Cortex of kidney (tissue), 1 donor: ENCODE measurements at places on chromosomes 7 and 10.

- DNase-seq = no peak
These were observed 76.1 kb upstream of the ZEB1 start for GRCh38 chr10:31242902-31243301.

DNA sequence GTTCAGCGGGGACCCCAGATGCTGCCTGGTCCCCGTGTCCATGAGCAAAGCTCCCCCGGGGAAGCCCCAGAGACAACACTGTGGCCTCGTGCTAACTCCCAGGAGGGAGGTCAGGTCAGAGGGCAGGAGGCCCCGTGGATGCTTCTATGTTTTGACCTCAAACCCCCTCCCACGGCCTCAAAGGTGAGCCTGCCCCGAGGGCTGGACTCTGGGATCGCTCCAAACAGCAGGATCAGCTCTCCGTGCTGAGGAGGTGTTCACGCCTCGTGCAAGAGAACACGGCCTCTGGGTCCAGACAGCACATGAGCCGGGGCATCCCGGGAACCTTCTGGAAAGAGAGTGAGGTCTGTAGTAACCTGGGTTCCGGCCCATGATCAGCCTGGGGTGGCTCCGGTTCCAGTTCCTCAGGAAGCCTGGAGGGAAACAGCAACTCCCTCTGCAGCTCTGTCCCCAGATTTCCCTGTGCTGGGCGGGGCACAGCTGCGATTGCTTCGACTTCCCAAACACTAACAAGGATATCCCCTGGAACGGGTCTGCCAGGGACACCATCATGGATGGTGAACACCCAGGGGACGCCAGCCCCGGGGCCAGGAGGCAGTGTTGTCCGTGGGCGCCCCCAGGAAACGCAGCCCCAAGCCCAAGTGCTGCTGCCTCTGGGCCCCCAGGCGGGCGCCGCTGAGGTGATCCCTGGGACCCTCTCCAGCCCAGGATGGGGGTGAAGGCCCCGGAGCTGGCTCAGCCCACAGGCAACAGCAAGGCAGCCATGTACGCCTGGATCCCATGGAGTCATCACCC is 18.0 kb upstream of the INPP5A start:
- DNase-seq = no peak

- DNase-seq = no peak
These were observed 89.1 kb upstream of the NANOS1 start for GRCh38 chr10:118940386-118940785.

DNA sequence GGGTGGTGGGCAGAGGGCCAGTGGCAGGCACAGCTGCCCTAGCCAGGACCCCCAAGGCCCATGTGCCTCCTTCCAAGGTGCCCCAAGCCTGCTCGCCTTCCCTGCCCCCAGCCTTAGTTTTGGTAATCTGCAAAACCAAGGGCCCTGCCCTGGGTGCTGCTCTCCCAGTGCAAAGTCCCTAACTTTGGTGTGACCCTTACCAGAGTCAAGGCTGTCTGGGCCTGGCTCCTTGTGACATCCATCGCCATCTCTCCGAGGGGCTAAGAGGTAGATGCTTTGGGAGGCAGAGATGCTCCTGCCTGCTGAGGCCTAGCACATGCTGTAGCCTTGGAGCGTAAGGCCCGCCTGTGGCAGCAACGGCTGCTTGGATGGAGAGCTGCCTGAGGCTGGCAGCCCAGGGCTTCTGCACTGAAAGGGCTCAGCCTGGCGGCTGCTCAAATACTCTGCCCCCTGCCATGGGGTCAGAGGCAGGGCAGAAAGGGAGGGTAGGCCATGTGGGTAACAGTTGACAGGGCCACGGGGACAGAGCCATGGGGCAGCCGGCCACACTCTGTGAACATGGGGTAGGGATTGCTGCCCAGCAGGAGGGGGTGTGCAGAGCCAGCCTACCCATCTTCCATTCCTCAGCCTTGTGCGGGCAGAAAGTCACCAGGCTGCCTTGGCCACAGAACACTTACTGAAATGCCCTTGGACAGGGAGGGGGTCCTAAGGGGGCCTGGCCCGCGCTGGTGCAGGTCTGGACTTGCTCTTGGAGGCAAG is 17.9 kb upstream of the MYL7 start:
- DNase-seq = no peak

DNA sequence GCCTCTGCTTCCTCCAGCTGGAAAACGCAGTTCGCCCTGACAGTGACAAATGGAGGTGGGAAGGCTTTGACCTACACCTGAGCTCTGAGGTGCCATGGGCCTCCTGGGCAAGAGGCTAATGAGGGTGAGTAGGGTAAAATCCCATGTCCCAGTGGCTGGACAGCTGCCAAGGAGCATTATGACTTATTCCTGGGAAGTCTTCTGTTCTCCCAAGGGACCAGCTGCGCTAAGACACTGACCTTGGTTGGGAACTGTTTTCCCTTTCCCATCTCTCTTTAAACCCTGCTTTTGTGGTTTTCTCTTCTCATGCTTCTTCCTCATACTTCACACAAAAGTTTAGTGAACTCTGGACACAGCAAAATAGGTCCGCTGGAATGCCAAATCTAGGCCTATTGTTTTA is 72.6 kb downstream of the COPG2 start:
- DNase-seq = no peak

DNA sequence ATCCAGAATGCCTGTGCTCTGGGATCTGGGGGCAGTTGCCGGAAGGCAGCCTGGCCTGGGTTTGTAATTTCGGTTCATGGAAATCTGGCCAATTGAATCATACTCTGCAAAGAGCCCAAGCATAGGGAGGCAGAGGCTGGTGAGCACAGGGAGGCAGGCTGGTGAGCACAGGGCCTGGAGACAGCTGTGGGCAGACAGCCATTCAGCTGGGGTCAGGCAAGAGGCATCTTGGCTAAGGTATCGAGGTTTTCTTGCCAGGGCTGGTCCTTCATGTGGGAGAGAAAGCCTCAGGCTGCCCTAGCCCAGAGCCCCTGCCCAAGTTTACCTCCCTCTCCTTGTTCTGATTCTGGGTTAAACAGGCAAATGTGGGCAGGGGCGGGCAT is 63.7 kb upstream of the BAIAP2L1 start:
- DNase-seq = no peak

DNA sequence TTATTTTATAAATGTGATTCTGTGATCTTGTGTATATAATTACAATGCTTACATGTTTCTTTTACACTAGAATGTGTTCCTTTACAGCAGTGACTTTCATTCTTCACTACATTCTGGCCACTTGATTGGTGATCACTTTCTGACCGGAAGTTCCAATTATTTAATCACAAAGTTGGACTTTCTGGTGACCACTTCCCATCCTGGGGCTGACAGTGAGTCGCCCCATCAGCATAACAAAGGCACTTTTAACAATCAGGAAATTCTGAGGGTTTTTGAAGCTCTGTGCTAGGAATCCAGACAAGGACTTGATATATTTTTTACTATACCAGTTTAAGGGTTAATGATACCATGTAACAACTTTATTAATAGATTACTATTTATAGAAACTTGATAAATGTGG is 282.3 kb upstream of the KAT6B start:
- DNase-seq = no peak

- no peak for DNase-seq
These were observed 204.7 kb downstream of the RELN start for GRCh38 chr7:103784646-103785286.

DNA sequence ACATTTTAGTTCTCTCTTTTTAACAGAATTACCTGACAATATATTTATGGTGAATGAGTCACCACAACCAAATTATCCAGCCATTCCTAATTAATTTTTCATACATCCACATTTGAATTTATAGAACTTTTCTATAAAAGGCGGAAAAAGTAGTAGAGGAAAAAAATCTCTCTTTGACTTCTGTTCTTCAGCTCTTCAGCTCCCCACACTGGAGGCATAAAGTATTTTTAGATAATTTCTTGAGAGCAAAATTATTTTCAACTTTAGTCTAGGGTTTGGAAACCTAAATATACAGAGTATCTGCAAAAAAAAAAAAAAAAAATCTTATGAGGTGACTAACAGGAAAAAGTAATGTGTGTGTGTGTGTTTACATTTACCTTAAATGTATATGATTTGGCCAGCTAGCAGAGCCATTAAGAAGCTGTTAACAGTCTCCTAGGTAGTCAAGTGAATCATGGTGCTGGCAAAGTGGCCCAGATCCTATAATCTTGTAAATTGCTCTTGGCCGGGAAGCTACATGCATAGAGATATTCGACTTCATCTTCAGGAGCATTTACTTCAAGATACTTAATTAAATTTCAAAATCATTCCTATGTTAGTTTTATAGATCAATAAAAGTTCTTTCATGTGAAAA is 383.1 kb upstream of the STEAP1 start:
- no peak for DNase-seq

DNA sequence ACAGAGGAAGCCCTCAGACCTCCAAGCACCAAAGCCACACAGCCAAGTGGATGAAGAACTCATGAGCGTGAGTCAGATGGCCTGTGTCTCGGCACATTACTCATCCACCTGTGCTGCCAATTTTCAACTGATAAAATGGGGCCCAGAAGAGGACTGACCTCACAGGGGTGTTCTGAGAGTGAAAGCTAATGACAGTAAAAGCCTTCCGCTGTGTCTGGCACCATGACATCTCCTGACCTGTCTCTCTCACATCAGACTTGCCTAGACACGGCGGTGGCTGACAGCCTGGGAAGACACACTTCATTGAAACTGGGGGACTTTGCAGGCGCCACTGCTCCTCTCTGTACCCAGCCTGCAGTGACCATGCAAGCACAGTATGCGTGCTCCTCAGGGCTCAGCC is 8.3 kb upstream of the SLC18A3 start:
- DNase-seq = no peak

GRCh38 chr10:49243139-49243538 is 54.9 kb upstream of the TMEM273 start:
- DNase-seq = no peak

GRCh38 chr10:13206546-13207443 is 27.4 kb downstream of the UCMA start:
- no peak for DNase-seq

- no peak for DNase-seq
These were observed 461.4 kb upstream of the POT1 start for GRCh38 chr7:125390981-125391380.

- no peak for DNase-seq
These were observed 172.3 kb upstream of the ADCY1 start for GRCh38 chr7:45401851-45402250.

GRCh38 chr7:82839555-82839954 is 323.1 kb downstream of the PCLO start:
- no peak for DNase-seq

GRCh38 chr7:2214636-2215035 is 18.1 kb downstream of the MAD1L1 start:
- DNase-seq = no peak

DNA sequence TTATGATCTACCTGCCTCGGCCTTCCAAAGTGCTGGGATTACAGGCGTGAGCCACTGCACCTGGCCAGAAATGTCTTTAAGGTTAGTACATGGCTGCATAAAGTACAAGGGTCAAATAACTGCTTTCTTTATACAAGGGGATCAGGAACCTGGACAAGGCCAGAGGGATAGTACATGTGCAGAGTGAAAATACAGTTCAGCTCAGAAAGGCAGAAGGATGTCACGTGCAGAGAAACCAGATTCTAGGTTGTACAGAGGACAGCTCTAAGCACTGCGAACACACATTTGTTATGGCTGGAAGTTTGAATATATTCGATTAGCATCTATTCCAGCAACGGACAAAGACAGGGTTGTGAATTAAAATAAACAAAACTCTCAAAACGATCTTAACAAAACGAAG is 6.0 kb upstream of the RSBN1L start:
- DNase-seq = no peak

- DNase-seq = no peak
These were observed 6.6 kb downstream of the EMX2 start for GRCh38 chr10:117549100-117549585.

DNA sequence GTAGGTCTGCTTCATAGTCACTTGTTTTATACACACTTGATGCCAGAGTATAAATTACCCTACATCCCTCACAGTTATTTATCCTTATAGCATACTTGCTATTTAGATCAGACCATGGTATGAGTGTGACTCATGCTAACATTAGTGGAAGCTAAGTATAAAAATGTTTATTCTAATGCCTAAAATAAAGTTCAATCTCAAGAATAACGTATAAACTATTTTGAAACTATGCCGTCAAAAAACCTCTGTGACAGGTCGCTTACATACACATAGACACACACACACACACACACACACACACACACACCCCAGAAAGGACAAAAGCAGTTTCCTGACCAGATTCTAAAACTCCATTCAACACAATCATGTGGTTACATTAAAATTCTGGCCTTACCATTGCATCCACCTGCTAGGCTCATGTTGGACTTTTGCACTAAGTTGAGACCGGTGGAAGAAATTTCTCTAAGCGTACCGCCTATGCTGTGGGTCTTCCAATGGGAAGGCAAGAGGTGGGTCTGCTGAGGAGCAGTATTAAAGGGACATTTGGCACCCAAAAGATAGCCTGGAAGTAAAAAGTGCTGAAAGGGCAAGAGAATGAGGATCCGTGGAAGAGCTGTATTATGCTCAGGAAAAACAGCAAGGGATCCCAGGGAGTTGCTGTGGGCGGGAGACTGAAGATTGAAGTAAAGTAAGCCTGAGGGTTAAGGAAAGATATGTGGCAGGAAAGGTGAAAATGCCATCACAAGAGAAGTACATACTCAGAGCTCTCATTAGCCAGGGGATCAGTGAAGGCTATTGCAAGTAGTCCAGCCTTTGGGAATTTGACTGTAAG is 5.0 kb downstream of the FOXP2 start:
- no peak for DNase-seq

DNA sequence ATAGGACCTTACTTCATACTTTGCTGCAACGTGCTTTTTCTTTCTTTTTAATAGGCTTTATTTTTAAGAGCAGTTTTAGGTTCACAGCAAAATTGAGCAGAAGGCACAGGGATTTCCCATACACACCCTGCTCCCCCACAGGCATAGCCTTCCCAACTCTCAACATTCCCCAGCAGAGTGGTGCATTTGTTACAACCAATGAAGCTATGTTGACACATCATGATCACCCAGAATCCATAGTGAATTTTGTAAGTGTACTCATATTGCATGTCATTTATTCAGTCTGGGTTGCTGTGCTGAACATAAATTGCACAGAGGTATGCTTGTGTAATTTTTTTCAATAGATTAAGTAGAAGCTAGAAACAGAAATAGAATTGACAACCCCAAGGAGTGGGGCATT is 327.3 kb downstream of the INHBA start:
- no peak for DNase-seq

GRCh38 chr10:60427148-60427547 is 37.5 kb upstream of the ANK3 start:
- DNase-seq = no peak

DNA sequence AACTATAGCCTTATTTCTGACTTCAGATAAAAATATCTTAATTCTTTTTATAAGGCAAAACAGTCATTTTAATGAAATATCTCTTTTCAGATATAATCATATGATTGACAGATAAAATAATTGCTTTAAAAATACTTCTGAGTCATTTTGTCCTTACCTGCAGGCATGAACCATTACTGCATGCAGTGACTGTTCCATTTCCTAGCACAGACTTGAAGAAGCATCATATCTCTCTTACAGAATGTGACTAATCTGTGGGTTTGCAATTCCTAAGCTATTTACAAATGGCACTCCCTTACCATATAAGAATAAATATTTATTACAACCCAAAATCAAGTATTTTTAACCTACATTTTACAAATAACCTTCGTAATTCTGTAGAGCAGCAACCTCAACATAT is 120.7 kb downstream of the SRPK2 start:
- no peak for DNase-seq

- DNase-seq = no peak
These were observed 558 bp downstream of the VOPP1 start for GRCh38 chr7:55571511-55572377.
